ENCODE measurements at places on chromosomes 3 and 15.

- DNase-seq = no peak
These were observed 6.0 kb downstream of the LINS1 start for GRCh38 chr15:100595964-100596363.

GRCh38 chr3:166799-167198 lies 29.8 kb upstream of the CHL1 start:
- DNase-seq = no peak

DNA sequence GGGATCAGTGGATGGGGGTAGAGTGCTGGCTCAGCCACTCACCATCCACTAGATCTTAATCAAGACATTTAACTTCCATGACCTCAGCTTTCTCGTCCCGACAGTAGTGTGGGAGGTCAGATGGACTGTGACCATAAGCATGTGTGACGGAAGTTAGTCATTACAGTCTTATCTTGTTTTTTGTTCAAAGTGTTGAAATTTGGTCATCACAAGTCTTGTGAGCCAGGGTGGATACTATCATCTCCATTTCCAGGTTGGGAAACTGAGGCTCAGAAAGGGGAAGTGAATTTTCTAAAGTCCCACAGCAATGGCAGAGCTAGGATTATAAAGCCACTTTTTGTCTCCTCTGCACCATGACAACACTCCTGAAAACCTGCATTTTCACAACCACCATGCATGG lies 32.0 kb upstream of the ITGA11 start:
- DNase-seq = no peak

- no peak for DNase-seq
These were observed 3.6 kb downstream of the CCRL2 start for GRCh38 chr3:46410669-46411068.

DNA sequence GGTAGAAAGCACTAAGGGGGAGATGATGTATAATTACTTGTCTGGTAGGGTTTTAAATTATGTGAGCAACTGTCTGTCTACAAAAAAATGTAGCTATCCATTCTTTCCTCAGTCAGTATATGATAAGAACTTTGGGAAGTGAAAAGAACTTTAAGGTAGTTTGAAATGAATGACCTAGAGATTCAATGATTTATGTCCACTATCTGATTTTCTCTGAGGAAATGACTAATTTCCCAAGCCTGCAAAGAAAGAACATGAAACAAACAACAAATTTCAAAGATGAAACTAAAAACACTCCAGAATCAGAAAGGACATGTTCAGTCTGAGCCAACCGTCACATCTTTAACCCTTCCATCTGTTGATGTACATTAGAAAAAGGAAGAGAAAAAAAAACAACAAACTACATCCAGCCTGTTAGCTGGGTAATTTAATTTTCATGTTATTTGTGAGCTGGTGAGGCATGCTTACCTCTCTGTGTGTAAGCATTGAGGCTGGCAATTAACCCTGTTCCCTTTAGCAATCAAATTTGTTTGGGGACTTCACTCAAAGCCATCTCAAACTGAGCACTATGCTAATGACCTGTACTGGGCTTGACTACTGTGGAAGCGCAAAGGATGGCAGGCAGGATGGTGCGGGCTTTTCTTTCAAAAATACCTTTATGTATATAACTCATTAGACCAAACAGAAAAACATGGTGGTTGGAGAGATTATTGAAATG lies 220.1 kb downstream of the TUSC7 start:
- no peak for DNase-seq

GRCh38 chr3:186814100-186814499 lies 7.8 kb upstream of the RFC4 start:
- no peak for DNase-seq

DNA sequence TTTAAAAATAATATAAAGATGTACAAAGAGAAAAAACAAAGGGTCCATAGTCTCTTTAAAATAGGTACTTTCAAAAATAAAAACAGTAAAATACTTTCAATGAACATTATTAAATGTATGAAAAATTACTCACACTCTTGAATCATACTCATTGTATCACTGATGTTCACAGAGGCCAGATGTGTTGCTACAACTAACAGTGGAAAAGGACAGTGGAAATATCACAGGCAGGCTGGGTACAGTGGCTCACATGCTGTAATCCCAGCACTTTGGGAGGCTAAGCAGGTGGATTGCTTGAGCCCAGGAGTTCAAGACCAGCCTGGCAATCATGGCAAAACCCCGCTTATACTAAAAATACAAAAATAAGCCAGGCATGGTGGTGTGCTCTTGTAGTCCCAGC lies 26.8 kb downstream of the NPHP3 start:
- no peak for DNase-seq

GRCh38 chr3:78256123-78256522 lies 1216.2 kb downstream of the ROBO2 start:
- no peak for DNase-seq

GRCh38 chr15:70699890-70700289 lies 63.5 kb downstream of the UACA start:
- no peak for DNase-seq

GRCh38 chr3:164377466-164377865 lies 700.8 kb downstream of the SI start:
- DNase-seq = no peak

DNA sequence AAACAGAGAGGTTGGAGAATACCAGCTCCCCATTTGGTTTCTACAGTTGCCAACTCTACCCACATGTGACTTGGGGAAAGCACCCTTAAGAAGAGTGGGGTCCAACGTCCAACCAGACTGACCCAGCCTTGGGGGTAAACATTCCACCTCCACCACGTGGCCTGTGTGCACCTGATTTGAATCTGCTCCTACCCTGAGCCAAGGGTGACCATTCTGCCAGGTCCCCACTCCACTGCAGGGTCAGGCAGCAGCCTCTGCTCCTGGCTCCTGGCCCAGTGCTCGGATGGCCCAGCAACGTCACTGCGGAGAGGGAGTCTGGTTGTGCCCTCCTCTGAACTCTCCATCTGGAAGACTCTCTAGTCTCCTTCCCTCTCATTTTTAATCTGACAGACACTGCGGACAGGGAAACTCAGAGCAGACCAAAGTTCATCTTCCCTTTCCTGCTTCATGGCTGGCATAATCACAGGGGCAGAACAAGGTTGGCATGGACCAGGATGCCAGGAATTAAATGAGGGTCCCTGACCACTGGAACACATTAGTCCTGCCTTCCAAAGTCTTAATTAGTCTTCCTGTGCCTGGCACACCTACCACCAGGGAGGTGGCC lies 29.4 kb downstream of the FHIT start:
- DNase-seq = no peak

- no peak for DNase-seq
These were observed 9.5 kb downstream of the CMTM7 start for GRCh38 chr3:32401126-32401525.

DNA sequence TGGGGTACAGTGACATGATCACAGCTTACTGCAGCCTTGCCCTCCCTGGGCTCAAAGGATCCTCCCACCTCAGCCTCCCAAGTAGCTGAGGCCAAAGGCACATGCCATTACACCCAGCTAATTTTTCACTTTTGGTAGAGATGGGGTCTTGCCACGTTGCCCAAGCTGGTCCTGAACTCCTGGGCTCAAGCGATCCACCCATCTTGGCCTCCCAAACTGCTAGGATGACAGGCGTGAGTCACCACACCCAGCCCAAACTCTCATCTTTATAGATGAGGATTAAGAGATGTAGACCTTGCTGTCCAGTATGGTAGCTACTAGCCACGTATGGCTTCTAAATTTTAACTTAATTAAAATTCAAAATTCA lies 4.4 kb upstream of the ABHD5 start:
- no peak for DNase-seq

GRCh38 chr15:73391128-73391872 lies 22.5 kb upstream of the HCN4 start:
- DNase-seq = no peak

- no peak for DNase-seq
These were observed 473.6 kb upstream of the PROK2 start for GRCh38 chr3:72258361-72259141.

Measured in pons (tissue), 1 donor.